ENCODE measurements at places on chromosomes 13 and 19.

- DNase-seq, result no peak
Measured at GRCh38 chr13:93700115-93700514, 473.5 kb downstream of the GPC6 start.

- no peak for DNase-seq
Measured at GRCh38 chr13:33286128-33286527, 573 bp upstream of the STARD13 start.

DNA sequence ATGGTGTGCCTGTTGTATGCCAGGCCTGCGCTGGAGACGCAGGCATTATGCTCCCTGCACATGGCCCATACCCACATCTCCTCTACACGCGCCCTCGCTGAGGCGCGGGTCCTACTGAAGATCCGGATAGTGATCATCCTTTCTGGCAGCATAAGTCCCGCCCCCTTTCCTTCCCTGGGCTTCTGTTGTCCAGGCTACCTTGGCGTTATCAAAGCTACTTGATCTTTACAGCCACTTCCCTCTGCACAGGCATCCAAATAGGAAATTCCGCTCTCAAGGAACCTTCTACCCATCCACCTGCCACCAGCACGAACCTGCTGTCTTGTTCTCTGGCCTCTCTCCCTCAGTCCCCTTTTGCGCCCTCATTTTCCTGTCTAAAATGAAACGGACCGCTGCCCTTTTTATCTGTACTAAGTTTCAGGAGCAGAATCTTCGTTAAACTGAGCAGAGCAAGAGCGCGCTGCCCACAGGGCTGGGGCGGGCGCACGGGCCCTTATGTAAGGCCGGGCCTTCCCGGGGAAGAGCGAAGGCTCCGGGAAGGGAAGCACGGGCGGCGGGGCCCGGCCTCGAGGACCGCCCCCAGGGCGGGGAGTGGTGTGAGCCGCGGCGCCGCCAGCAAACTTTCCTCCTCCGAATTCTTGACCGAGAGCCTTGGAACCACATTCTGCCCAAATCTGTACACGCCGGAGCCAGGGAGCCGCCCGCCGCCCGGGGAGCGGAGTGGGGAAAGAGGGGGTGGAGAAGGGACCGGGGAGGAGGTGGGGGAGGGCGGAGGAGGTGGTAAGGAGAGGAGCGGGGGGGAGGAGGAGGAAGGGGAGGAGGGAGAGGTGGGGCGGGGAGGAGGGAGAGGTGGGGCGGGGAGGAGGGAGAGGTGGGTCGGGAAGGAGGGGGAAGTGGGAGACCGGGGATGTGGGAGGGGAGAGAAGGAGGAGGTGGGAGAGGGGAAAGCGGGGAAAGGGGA lies 920 bp upstream of the UBE2L5 start:
- peak; percentile 57 for DNase-seq

GRCh38 chr19:13856497-13856896 lies 20.4 kb upstream of the NANOS3 start:
- DNase-seq, result no peak

GRCh38 chr19:7368456-7368855 lies 19.7 kb downstream of the ARHGEF18 start:
- no peak for DNase-seq

DNA sequence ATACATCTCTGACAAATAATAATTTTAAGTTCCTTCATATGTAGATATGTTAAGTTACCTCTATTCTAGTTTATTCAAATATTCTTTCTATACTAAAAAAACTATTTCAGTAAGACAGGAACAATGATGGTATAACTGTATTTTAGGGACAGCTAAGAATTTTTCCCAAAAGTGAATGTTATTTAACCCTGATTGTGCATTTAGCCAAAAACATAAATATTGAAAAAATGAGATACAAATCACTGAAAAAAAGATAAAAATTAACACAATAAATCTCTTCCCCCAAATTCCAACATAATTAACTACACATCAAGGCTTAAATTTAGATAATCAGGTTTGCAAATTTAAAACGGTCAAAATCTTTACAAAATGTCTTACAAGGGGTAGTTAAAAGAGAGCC lies 58.1 kb downstream of the KCNRG start:
- DNase-seq, result no peak

- no peak for DNase-seq
Measured at GRCh38 chr13:60172111-60172510, 8.4 kb upstream of the DIAPH3 start.

- DNase-seq, result no peak
Measured at GRCh38 chr13:20177049-20177831, 15.5 kb downstream of the GJB2 start.

DNA sequence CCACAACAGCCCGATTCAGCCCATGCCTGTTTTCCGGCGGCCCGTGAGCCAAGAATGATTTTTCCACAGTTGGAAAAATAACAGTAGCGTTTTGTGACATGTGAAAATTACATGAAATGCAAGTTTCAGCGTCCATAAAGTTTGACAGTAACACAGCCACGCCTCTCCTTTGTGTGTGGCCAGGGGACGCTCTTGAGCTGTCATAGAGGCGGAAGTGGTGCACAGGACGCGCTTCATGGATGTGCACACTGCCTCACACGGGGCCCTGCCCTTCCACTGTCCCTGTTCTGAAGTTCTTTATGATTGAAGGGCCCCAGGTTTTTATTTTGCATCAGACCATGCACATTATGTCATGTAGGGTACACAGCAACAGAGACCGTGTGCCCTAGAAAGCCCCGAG lies 12.4 kb upstream of the ELAVL1 start:
- DNase-seq, result no peak

GRCh38 chr13:75635828-75636435 lies at the start of gene LMO7:
LMO7 (plus strand) TSS chr13:75636330; CDS start chr13:75636658, 328 bp downstream.
- peak; percentile 42 for DNase-seq

DNA sequence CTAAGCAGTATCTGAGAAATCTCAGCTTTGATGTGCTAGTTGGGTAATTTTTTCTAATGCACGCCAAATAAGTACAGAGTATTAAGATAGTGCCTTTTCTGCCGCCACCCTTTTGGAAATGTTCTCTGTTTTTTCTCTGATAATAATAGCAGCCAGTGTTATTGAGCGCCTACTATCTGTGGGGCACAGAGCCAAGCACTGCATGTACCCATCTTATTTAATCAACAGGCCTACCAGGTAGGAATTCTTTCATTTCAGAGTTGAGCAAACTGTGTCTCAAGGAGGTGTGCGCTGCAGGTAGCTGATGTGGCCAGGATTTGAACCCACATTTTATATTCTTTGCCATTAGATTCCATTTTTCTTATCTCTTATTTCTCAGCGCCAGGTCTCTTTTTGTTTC lies 1.4 kb downstream of the EPN1 start:
- no peak for DNase-seq
